A549 treated with DMSO at 1 μM for 4 hours (cell line): ENCODE measurements at places on chromosomes 6 and 20. TPM values are rescaled to one million over a fixed set of nuclear protein-coding genes. Genes with fewer than 3 reads are reported as not detected.

Gene CLDN20
- total RNA-seq = not detected in 5 replicates

Gene ETV7
- total RNA-seq = 0.13 to 0.17 TPM (median 0.15 TPM) in 4 of 5 replicates, not detected in the other

Gene ULBP1
- 0.84 to 1.1 TPM (median 1.0 TPM) in 5 replicates for total RNA-seq

Gene RALGAPB
- total RNA-seq = 12.1 to 19.4 TPM (median 17.5 TPM) in 5 replicates

Gene PTK6
- total RNA-seq = 2.1 to 3.1 TPM (median 2.5 TPM) in 5 replicates

Gene SERPINB6
- 133 to 147 TPM (median 141 TPM) in 5 replicates for total RNA-seq

Gene NSFL1C
- 120 to 154 TPM (median 125 TPM) in 5 replicates for total RNA-seq

Gene SAMD3
- total RNA-seq = not detected in 5 replicates

Gene SYNDIG1
- total RNA-seq = 1.3 to 2.0 TPM (median 1.6 TPM) in 5 replicates

Gene CDYL
- total RNA-seq = 31.9 to 38.2 TPM (median 33.3 TPM) in 5 replicates

Gene WFDC5
- total RNA-seq = not detected in 5 replicates

Gene PXMP4
- 3.8 to 8.1 TPM (median 5.9 TPM) in 5 replicates for total RNA-seq

Gene HTR1B
- 0.03 to 0.07 TPM in 2 of 5 replicates, not detected in the others for total RNA-seq

Gene HCRTR2
- total RNA-seq = not detected in 5 replicates

Gene DHX35
- 7.9 to 8.8 TPM (median 8.2 TPM) in 5 replicates for total RNA-seq

Gene HUS1B
- total RNA-seq = 0.09 to 0.41 TPM (median 0.25 TPM) in 4 of 5 replicates, not detected in the other

Gene ENPP1
- 1.1 to 2.3 TPM (median 1.5 TPM) in 5 replicates for total RNA-seq

Gene CCN5
- 24.1 to 33.0 TPM (median 26.6 TPM) in 5 replicates for total RNA-seq

Gene SIRPB1
- 0.43 to 0.99 TPM (median 0.66 TPM) in 5 replicates for total RNA-seq

Gene IGF2R
- total RNA-seq = 29.2 to 35.9 TPM (median 34.1 TPM) in 5 replicates

Gene DEFB123
- total RNA-seq = not detected in 5 replicates

Gene SYCP2
- total RNA-seq = 0.18 to 0.81 TPM (median 0.37 TPM) in 5 replicates

Gene C20orf141
- 0.23 to 0.62 TPM (median 0.49 TPM) in 4 of 5 replicates, not detected in the other for total RNA-seq

Gene F13A1
- total RNA-seq = not detected in 5 replicates

Gene WFDC2
- total RNA-seq = 0.15 to 0.19 TPM in 2 of 5 replicates, not detected in the others

Gene DSP
- 36.4 to 56.3 TPM (median 50.0 TPM) in 5 replicates for total RNA-seq

Gene CRISP2
- not detected in 5 replicates for total RNA-seq

Gene ANGPT4
- total RNA-seq = 0.02 to 0.03 TPM (median 0.02 TPM) in 3 of 5 replicates, not detected in the others

Gene TIAM2
- total RNA-seq = 2.4 to 3.2 TPM (median 2.9 TPM) in 5 replicates

Gene TRIM26
- 25.9 to 31.2 TPM (median 26.5 TPM) in 5 replicates for total RNA-seq

Gene RFX6
- total RNA-seq = not detected in 5 replicates

Gene IDH3B
- 121 to 136 TPM (median 134 TPM) in 5 replicates for total RNA-seq

Gene CHRNA4
- 0.19 to 2.1 TPM (median 0.29 TPM) in 5 replicates for total RNA-seq

Gene C6orf132
- 1.1 to 1.3 TPM (median 1.3 TPM) in 5 replicates for total RNA-seq

Gene AURKA
- 102 to 121 TPM (median 119 TPM) in 5 replicates for total RNA-seq

Gene C20orf144
- 0.05 to 0.15 TPM (median 0.10 TPM) in 3 of 5 replicates, not detected in the others for total RNA-seq

Gene BTNL2
- not detected in 5 replicates for total RNA-seq

Gene CNKSR3
- total RNA-seq = 4.9 to 6.0 TPM (median 5.5 TPM) in 5 replicates

Gene TTI1
- 17.2 to 24.3 TPM (median 23.3 TPM) in 5 replicates for total RNA-seq

Gene NR2E1
- not detected in 5 replicates for total RNA-seq

Gene NRN1
- total RNA-seq = 0.76 to 1.3 TPM (median 1.1 TPM) in 5 replicates
